ENCODE measurements at places on chromosomes 1 and 21. TPM values are rescaled to one million over a fixed set of nuclear protein-coding genes. Genes with fewer than 3 reads are reported as not detected.

The DUSP23 gene
- 18.2 TPM for total RNA-seq

The ESPN gene
- under 0.01 TPM for total RNA-seq

The YBX1 gene
- 829 TPM for total RNA-seq

The ACTRT2 gene
- not detected for total RNA-seq

The BGLAP gene
- total RNA-seq = not detected

The ITLN1 gene
- not detected for total RNA-seq

Measured in smooth muscle cell of trachea (primary cell).